Esophagus mucosa (tissue), 1 donor: ENCODE measurements at places on chromosomes 2 and 18. TPM values are rescaled to one million over a fixed set of nuclear protein-coding genes. Genes with fewer than 3 reads are reported as not detected.
A peak's percentile ranks its signal among the peaks of the same experiment; 100 is the strongest.

DNA sequence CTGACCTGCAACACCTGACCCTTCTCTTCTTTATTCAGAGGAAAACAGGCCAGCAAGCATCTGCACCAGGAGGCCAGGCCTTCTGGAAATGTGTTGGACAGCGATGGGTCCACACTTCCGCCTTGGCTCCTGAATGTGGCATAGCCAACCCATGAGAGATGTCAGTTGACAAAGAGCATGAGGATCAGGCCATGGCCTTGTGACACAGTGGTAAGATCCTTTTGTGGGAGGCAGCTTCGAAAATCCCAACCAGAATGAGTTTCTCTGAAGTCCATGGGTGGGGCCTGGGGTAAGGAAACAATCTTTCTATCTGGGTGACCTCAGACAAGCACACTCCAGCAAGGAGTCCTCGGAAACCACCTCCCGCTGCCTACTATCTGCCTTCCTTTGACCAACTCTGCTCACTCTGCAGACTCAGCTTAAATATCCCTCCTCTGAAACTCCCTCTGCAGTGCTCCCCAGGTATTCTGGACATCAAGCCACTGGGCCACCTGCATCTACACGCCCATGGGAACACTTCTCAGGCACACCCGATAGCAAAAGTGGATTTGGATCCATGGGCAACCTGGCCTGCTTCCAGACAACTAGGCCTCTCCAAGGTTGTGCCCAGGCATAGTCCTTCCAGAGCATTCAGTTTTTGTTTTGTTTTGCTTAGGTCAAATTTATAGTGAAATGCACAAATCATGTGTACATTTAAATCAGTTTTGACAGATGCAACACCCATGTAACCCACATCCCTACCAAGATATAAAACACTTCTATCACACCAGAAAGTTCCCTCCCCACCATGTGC is 3.6 kb upstream of the SH2D6 start:
- ATAC-seq: peak; percentile 4

DNA sequence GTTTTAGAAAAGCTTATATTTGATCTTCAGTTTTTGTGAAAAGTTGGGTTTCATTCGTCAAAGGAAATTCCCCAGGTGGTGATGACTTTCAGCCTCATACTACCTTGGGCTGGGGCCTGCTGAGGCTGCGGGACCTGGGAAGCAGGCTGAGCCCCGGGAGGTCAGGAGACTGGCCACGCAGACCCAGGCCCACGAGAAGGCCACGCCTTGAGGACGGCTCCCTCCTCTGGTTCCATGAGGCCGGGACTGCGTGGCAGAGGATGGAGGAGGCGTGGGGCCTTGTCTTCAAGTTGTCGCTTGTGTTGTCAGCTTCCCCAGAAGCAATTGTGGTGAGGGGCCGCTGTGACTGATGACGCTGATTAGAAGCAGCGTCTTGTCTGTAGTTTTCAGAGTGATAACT is 11.8 kb downstream of the CNDP2 start:
- ATAC-seq: no peak

- no peak for ATAC-seq
Observed at GRCh38 chr18:73715210-73715670, 432.4 kb downstream of the FBXO15 start.

GRCh38 chr18:75211953-75212750 is 1.6 kb downstream of the TSHZ1 start:
- no peak for ATAC-seq

DNA sequence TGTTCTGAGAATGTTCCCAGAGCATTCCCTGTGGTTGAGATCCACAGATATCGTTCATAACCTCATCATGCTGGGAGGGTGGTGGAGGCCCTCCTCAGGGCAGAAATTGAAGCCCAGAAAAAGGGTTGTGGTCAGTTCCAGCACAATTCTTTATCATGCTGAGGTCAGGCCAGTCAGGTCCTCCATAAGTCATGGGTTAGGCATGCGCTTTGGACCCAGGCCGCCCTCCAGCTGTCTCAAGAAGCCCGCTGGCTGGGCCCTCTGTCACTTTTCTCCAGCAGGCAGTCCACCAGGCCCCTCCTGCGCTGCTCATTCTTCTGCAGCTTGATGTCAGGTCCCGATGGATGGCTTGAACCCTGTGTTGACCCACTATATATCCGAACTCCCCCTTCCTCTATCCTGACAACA is 151.1 kb upstream of the NT5C1B start:
- ATAC-seq: no peak

The DYNAP gene
- 26.2 TPM for total RNA-seq

The TEX44 gene
- total RNA-seq: not detected

GRCh38 chr2:46042711-46043110 is 254.5 kb upstream of the EPAS1 start:
- no peak for ATAC-seq

DNA sequence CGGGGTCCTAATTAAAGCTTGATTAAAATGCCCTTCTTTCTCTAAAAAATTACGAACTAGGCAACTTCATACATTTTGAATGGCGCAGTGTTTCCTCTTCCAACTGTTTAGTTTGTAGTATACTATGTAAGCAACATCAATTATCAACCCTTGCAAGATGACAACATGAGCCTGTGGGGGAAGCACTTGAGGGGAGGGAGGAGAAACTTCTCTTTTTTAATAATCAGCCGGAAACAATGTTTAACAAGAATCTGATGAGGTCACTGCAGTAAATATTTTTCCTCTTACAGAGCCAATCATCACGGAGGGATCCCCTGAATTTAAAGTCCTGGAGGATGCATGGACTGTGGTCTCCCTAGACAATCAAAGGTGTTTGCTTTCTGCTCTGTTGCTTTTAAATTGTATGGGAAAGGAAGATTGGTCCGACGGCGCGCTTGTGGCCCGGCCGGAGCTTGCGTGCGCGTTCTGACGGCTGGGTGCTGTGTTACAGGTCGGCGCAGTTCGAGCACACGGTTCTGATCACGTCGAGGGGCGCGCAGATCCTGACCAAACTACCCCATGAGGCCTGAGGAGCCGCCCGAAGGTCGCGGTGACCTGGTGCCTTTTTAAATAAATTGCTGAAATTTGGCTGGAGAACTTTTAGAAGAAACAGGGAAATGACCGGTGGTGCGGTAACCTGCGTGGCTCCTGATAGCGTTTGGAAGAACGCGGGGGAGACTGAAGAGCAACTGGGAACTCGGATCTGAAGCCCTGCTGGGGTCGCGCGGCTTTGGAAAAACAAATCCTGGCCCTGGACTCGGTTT is 5.3 kb upstream of the DLX1 start:
- ATAC-seq: no peak

GRCh38 chr2:174888646-174889271 is 116.4 kb downstream of the CHN1 start:
- no peak for ATAC-seq

- peak; percentile 52 for ATAC-seq
Observed at GRCh38 chr2:178238154-178238521, 43.8 kb downstream of the OSBPL6 start.

The TNFAIP6 gene
- total RNA-seq: 0.20 TPM
